Thymus (tissue), 14 donors: ENCODE measurements at places on chromosomes 16 and 17. TPM values are rescaled to one million over a fixed set of nuclear protein-coding genes. Genes with fewer than 3 reads are reported as not detected.

GRCh38 chr16:76277460-76278030 is 344 bp downstream of the CNTNAP4 start:
- no peak for DNase-seq

DNA sequence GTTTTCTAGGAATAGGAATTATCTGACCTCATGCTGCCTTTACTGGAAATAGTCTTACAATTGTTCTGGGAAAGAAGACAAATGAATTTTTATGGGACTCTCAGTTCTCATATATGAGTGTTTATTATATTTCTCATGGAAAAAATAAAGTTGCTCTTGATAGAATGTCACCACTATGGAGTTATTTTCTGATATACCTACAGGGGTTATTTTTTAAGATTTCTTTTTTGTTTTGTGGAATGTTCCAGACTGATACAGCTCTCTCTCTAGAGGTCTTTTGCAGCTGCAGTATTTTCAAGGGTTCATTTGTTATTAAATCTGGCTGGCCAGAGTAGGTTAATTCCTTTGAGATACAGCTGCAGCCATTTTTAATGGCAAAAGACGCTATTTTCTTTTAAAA is 100.7 kb downstream of the ABCA8 start:
- DNase-seq, result no peak

DNA sequence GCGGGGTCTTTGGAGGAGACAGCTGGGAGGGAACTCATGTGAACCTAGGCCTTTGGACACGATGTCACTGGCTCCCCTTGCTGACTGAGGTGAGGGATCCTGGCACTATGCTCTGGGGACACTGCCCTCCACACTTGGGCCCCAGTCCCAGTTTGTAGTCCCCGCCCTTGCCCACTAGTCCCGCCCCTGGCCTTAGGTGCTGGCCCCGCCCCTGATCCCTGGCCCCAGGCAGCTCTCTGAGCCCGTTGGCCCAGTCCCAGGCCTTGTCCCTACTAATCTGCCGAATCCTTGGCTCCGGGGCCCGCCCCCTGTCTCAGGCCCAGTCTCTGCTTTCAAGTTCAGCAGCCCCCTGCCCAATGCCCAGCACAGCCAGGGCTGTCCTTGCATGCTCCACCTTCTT is 61.0 kb downstream of the SMPD3 start:
- DNase-seq, result no peak

DNA sequence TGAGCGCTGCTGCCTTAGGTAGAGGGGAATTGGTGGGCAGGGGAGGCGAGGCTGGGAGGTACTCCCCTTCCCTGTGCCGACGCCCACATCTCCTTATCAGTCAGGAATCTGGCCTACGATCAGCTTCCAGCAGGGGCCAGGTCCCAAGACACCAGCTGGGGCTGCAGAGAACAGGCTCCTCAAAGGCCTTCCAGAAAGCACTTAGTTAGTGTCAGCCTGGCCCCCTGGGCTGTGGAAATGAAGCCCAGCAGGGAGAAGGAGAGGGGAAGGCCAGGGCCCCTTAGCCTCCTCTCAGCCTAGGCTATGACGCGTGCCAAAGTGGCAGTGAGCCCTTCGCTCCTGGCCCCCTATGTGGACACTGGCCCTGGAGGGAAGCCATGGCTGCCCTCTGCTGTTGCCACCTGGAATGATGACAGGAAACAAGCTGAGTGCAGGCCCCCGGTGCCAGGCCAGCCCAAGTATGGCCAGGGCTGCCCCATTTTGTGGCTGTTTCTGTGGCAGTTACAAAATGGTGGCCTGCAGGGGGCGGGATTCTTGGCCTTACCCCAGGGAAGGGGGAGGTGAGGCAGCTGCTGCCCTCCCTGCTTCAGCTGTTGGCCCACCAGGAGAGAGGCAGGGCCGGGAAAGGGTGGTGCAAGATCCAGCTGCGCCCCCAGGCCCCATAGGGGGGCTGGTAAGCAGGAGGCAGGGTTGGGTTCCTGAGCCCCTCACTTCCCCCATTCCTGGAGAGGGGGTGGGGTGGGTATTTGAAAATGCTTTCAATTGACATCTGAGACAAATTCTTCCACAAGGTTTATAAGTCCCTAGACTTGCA is 11.3 kb downstream of the TBX4 start:
- no peak for DNase-seq

DNA sequence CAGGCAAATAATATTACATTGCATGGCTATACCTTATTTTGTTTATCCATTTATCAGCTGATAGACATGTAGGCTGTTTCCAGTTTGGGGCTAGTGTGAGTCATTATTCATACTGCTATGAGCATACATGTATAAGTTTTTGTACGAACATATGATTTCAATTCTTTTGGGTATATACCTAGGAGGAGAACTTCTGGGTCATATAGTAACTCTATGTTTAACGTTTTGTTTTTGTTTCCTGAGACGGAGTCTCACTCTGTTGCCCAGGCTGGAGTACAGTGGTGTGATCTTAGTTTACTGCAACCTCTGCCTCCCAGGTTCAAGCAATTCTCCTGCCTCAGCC is 2.4 kb upstream of the ITGAL start:
- no peak for DNase-seq

- no peak for DNase-seq
Measured at GRCh38 chr17:70256751-70257150, 87.4 kb downstream of the KCNJ2 start.

DNA sequence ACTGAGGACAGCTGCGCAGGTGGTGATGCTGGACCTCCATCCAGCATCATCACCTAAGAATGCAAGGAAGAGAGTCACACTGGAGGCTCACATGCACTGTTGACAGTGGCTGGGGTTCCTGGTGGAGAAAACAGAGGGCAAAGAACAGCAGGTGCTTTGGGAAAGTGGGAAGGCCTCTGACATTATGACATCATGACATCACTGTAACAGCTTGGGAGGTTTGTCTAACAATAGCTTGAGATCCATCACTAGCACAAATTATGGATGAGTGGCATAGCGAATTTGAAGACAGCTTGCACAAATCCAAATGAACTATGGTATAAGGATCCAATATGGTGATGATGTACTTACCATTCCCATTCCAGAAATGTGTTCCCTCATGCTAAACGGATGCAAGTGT is 226.5 kb upstream of the MPHOSPH6 start:
- DNase-seq, result no peak

DNA sequence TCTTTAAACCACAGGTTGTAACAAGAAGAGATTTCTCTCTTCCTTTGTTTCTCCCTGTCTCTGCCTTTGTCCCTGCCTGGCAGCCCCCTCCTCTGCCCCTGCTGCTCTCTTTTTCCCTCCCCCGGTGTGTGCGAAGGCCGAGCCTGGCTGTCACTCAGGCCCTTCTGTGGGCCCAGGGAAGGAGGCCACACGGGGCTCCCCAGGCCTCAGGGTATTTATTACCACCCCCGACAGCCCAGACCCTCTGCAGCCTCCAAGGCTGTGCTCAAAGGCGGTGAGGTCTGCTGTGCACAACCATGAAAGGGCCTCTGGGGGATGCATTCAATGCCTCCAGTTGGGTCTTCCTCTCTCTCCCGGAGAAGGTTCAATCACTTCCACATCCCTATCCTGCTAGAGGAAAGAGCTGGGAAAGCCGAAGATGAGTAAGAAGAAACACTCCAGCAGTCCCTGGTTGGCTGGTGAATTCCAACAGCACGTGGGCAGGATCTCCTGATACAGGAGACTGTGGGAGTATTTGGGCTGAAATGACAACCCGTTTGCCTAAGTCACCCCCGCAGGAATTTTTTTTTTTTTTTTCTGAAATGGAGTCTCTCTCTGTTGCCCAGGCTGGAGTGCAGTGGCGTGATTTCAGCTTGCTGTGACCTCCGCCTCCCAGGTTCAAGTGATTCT is 34.2 kb downstream of the ZNF423 start:
- DNase-seq, result no peak

DNA sequence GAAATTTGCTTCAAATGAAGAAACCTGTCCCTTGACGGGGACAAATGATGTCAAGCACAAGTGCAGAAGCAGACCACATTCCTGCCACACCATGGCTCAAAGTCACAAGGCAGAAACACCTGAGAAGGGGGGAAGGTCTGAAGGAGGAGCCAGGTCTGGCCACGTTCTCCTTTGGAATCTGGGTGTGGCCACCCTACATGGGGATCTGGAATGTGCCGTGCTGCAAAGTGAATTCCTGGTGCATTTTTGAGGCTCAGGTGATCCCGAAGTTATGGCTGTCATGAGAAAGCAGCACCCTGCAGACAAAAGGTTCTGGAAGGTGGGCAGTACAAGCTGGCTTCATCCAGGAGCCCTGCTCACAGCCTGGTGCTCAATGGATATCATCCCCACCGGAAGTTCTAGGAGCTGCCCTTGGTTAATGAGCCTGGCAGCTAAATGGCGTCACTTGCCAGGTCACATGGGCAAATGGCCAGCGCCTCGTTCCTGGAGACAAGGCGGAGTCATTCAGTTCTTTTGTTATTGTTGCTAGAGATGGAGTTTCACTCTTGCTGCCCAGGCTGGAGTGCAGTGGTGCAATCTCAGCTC is 20.1 kb upstream of the ADCY9 start:
- DNase-seq, result no peak

Gene HP
- 5.3 TPM for total RNA-seq

Gene CSNK1D
- 16.2 TPM for total RNA-seq

- DNase-seq, result no peak
Measured at GRCh38 chr17:75301049-75301448, 11.8 kb upstream of the SLC25A19 start.

GRCh38 chr17:81371910-81372760 is 23.1 kb upstream of the BAHCC1 start:
- DNase-seq, result no peak

Gene MILR1
- total RNA-seq, result 8.8 TPM

Gene MEIOC
- 0.09 TPM for total RNA-seq

Gene NPIPA5
- total RNA-seq, result 5.8 TPM

DNA sequence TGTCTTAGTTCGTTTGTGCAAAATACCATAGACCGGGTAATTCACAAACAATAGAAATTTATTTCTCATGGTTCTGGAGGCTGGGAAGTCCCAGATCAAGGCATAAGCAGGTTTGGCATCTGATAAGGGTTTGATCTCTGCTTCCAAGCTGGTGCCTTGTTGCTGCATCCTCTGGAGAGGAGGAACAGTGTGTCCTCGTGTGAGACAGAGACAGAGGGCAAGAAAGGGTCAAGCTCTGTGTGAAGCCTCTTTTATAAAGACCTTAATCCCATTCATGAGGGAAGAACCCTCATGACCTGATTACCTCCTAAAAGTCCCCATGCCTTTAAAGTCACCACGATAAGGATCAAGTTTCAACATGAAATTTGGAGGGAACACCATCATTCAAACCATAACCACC is 55.8 kb upstream of the TANC2 start:
- no peak for DNase-seq

Gene MYH2
- total RNA-seq, result 0.09 TPM

GRCh38 chr16:14486520-14487303 is 143.3 kb downstream of the PARN start:
- DNase-seq, result no peak

Gene SNX20
- total RNA-seq, result 34.2 TPM

- DNase-seq, result no peak
Measured at GRCh38 chr16:58047557-58048348, 22.2 kb downstream of the MMP15 start.

DNA sequence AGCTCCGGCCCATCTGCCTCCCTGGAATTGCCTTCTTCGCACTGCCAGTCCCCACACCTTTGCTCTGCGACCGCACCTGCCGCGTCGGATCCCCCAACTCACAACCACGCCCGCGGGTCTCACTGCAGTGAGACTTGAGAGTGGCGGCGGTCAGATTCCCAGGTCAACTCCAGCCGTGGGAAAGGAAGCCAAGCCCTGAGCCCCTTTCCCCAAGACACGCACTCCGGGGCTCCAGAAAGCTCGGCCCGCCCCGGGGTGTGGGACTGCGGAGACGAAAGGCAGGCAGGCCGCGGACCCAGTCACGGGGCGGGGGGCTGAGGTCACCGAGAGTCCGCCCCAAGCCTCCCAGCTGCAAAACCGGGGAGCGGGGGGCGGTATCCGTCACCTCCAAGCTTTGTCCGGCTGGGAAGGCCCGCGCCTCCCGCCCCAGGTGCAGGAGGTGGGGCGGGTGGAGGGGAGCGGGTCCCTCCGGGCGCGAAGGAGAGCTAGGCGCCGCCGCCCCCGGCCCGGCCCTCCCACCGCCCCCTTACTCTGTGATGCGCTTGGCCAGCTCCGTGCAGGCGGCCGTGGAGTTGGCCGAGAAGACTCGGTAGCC is 615 bp downstream of the PRPSAP1 start:
- no peak for DNase-seq

DNA sequence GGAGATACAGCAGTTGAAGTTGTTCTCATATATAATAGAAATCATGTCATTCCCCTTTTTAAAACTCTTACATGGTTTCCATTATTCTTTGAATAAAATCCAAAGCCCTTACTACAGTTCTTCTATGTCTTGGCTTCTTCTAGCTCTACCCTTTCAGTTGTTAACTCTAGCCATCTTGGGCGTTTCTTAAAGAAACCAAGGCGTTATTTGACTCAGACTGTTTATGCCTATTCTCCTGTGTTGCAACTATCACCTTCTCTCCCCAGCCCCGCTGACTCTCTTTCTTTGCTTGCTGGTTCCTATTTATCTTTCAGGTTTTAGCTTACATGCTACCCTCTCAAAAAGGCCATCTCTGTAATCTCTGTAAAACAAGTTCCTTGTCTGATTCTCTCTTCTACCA is 32.7 kb downstream of the NFATC3 start:
- DNase-seq, result no peak

Gene BOLA2
- total RNA-seq, result 10.6 TPM

Gene TMEM98
- total RNA-seq, result 4.6 TPM

DNA sequence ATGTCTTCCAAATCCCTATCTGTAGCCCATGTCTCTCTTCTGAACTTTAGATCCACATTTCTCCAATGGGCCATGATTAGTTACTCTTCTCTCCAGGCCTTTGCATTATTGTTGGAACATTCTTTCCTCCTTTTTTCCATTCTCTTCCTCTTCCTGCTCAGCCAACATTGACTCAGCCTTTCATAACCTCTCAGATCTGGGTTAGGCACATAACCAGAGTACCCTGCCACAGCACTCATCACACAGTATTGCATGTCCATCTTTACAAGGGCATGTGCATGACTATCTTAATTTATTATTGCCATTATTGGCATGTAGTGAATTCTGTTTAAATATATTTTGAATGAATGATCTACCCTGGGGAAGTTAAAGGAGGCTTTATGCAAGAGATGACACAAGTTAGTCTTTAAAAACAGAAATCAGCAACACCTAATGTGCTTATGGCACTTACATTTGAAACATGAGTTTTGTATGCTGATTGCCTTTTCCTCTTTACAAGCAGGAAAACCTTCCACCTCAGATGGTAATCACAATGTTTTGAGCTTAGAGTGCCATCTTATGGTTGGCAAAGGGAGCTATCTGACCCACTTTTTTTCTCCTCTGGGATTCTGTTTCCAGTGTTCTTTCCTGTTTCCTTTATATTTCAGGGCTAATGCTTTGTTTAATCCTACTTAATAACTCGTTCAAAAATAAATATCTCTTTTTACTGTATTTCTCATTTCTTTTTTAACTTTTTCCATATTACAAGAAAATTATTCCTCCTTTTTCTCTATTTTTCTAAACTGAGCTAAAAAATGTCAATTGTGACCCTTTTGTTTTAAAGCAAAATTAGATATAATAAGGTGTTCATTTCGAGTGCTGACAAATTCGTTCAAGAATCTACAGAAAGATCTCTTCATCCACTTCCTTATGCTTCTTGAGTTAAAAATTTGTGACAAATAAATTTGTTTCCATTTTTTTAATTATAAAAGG is 151.0 kb upstream of the RBL2 start:
- peak; percentile 7 for DNase-seq

- DNase-seq, result no peak
Measured at GRCh38 chr17:57766318-57766943, 21.3 kb upstream of the CCDC182 start.

Gene SLC6A2
- total RNA-seq, result 0.14 TPM
